ENCODE measurements at places on chromosomes 5 and 9.

DNA sequence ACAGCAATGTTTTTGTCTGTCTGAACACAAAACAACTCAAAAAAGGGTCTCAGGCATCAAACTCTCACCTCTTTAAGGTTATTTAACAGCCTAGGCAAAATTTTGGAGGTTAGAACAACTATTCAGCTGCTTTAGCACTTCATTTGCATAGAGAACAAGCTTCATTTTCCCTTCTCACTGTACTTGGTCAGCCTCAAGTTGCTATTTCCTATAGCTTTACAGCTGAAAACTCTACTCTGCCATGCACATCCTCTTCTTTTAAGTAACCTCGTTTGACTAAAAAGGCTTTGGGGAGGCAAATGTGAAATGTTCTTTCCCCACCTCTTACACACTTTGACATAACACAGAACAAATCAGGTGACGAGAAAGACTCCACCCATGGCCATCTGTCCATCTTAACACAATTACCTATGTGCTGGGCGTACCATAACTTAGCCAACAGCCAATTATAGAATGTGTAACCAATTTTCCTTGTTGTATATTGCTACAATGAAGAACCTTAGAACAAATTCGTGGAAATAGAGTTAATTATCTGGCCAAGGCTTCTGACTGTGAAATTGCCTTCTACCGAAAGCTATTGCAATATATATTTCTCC is 195.7 kb downstream of the DCP2 start:
- no peak for DNase-seq

- DNase-seq: peak; percentile 77
Observed at GRCh38 chr9:124834591-124834990, 18.7 kb upstream of the WDR38 start.

DNA sequence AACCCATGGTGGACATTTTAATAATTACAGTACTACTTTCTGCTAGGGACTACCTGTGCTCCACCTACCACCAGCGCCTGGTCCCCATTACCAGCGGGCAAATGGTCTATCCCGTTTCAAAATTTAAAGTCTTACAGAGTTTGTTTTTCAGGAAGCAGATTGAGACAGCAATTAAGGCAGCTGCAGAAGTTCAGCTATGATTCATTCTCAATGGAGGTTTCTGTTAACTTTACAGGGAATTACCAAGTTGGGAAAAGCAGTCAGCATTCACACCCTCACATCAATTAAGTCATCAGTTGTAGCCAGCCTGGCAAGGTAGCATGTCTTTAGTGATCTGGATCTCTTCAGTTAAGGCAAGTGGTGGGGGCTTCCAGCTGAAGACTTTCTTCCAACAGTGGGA is 410.6 kb upstream of the DAB2 start:
- no peak for DNase-seq

DNA sequence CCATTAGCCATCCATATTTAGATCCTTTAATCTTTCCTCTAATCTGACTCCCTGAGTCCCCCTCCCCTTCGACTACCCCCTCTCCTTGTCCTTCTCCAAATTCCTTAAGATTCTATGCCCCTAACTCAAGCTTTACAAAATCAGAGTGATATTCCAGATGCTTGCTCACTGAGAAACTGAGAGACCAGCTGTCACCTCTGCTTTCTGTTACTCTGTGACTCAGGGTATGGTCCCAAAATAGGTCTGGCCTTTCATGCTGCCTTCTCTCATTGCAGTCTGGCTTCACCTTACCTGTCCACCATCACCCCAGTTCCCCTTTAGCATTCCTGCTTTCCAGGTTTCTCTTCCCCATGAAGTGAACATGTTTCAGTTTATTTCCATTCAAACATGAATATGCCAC is 383.3 kb upstream of the SLC30A5 start:
- no peak for DNase-seq

DNA sequence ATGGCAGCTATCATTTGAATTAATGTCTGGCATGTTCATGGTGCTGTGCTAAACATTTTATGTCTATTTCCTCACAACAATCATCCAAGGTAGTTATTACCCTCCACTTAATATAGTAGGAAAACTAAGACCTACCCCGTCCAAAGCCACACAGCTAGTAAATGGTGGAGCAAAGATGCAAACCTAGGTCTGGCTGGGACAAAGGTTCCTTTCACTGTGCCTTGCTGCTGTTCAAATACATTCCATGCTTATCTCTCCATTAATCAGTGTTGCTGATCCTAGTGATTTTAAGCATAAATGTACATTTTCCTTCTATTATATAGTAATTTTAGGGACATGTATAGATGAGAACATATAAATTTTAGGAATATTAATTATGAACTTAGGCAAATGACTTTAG is 38.7 kb downstream of the CCDC125 start:
- no peak for DNase-seq

- no peak for DNase-seq
Observed at GRCh38 chr9:133023117-133023890, 7.5 kb upstream of the GTF3C5 start.

DNA sequence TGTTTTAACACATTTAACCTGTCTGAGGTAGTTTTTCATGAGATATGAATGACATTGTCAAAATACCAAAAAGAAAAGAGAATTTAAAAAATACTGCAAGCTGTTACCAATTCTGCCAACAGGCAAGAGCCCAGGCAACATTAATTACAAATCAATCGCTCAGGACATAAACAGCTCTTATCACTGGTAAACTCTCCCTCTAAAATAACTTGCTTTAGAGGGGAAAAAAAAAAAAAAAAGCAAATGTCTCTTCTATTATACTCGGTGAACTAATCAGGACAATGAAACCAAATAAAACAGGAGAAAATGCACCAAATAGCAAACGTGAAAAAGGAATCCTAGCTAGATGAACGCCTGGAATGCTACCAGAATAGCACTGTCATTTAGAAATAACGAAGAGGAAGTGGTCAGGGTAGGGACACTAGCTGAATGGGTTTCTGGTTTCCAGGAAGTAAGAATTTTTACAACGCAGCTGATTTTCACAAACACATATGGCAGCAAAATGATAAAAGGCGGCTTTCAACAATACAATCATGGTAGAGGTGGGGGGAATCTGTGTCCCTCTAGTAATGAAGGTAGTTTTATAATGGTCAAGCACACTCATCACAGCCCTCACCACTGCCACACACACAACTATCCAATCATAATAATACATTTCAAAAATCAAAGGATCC is 94.9 kb downstream of the DENND1A start:
- DNase-seq: peak; percentile 28

- DNase-seq: no peak
Observed at GRCh38 chr9:100515578-100516494, 42.9 kb downstream of the TMEFF1 start.

DNA sequence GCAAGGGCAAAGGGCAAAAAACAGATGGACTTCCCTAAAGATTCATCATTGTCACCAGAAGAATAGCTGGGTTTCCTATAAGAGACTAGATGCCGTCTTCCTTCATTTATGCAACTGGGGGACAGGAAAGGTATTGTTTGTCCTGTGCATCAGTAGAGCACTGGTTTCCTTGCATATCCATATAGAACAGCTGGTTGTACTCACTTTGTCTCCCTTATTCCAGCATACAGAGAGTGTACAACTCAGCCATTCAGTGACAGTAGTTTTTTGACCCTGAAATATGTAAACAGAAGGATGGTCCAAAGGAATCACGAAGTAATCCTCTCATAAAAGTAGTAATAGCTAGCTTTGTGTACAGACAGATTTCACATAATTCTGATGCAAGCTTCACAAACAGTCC is 22.5 kb upstream of the MAST4 start:
- no peak for DNase-seq

GRCh38 chr9:133117271-133118178 is 3.5 kb downstream of the RALGDS start:
- peak; percentile 55 for DNase-seq

GRCh38 chr9:133864011-133864410 is 125.9 kb upstream of the SARDH start:
- DNase-seq: no peak

DNA sequence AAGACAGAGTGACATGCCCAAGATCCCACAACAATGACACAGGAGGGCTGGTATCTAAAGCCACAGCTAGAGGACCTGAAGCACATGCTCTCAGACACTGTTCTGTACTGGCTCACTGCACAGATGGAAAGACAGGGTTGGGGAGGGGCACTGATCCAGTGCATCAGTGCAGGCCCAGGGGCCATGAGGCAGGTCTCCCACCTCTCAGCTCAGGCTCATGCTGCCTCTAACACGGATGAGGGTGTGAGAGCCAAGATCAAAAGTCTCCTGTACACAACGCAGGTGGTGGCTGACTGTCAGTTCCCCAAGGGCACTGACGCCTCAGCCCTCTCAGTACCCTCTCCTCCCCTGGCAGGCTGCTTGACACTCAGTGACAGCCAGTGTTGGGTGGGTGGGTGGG is 10.9 kb downstream of the RAPGEF1 start:
- DNase-seq: no peak

DNA sequence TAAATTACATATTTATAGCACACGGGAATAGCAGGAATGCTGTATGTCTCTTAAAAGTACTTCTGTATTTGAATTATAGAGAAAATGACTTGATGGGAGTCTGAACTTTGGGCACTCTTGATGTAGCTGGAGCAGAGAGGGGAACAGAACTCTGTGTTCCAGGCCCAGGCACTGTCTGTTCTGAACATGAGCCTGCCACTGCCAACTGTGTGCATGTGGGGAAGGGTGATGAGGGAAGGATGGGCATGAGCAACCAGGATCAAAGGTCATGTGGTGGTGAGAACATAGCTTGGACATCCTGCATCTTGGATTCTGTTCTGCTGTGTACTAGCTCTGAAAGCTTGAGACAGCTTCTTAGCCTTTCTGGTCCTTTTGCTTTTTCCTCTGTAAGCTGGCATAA is 16.4 kb upstream of the ZBED3 start:
- DNase-seq: no peak

DNA sequence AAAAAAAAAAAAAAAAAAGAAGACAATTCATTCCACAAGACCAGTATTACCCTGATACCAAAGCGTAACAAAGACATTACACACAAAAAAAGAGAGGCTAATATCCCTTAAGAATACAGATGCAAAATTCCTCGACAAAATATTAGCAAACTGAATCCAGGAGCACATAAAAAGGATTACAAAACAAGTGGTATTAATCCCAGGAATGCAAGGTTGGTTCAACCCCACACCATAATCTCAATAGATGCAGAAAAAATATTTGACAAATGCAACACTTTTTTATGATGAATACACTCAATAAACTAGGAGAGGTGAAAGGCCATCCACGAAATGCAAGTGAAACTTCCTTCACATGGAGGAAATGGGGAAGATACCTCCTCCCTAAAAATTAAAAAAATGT is 80.1 kb upstream of the TLR4 start:
- peak; percentile 13 for DNase-seq

- DNase-seq: peak; percentile 67
Observed at GRCh38 chr5:96997265-96997859, 61.5 kb downstream of the LNPEP start.

DNA sequence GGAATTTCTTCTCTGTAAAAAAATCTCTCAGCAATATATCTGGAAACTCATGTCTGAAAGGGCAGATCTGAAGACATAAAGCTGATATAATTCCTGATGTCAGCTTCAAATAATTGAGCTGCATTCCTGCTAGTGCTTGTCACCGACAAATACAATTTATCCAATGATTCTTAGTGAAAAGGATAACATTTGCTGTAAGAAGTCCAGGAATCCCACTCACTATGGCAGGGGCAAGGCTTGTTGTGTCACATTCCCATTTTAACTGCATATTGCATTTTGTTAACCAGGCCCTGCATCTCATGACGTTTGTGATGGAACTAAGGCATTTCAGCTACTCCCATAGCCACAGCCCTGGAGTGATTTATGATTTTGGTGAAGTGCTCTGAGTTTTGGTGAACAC is 160.1 kb upstream of the DAB2 start:
- peak; percentile 23 for DNase-seq

GRCh38 chr5:153985498-153985897 is 53.2 kb downstream of the FAM114A2 start:
- no peak for DNase-seq

GRCh38 chr9:34984049-34984448 is 5.5 kb upstream of the DNAJB5 start:
- peak; percentile 40 for DNase-seq

GRCh38 chr5:135156715-135157404 is 122.8 kb upstream of the PITX1 start:
- DNase-seq: no peak

- no peak for DNase-seq
Observed at GRCh38 chr9:120820095-120820494, 22.6 kb downstream of the PSMD5 start.

DNA sequence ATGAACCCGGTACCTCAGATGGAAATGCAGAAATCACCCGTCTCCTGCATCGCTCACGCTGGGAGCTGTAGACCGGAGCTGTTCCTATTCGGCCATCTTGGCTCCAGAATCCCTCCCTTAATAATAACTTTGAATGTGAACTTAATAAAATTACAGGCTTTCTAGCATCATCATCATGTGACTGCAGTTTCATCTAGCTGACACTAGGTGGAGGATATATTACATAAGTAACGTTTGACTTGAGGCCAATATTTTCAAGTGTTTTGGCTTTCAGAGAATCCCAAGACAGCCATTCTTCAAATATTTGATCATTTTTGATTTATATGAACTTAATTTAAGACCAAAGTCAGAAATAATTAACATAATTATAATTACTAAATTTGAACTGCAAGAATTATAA is 474.9 kb upstream of the CDH10 start:
- peak; percentile 15 for DNase-seq

- no peak for DNase-seq
Observed at GRCh38 chr9:16352251-16352650, 518.2 kb downstream of the BNC2 start.

DNA sequence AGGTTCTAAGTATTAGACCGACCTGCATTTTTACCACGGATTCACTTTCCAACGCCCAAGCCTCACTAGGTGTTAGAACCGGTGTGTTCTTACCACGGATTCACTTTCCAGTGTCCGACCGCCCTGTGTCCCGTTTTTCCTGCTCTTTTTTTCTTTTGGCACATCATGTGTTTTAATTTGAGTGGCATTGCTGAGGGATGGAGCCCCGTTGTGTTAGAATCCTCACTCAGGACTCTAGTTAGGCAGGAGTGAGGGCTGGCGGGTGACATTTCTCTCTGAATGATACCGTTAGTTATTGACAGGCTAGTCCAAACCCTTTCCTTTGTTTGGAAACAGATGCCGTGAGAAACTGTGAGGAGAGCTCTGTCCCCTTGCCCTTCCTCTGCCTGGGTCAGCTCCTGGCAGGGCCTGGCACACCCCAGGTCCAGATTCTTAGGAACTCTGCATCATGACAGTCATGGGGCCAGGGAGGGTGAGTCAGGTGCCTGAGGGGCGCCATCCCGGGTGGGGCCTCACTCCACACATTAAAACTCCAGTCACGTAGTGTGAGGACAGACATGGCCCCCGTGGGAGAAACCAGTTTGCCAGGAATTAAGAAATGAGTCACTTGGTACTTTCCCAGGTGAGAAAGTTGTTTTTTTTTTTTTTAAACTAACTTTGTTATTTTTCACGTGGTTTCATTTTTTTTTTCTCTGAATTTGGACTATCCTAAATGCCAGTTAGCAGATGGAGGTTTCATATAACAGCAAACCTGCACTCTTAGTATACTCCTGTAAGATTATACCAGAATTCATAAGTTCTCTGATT is 15.8 kb downstream of the EXOC3 start:
- DNase-seq: no peak

Data from astrocyte of the spinal cord (primary cell).